ENCODE measurements at places on chromosomes 5 and 9.

- no peak for DNase-seq
Measured at GRCh38 chr9:133628766-133629165, 7.4 kb upstream of the DBH start.

DNA sequence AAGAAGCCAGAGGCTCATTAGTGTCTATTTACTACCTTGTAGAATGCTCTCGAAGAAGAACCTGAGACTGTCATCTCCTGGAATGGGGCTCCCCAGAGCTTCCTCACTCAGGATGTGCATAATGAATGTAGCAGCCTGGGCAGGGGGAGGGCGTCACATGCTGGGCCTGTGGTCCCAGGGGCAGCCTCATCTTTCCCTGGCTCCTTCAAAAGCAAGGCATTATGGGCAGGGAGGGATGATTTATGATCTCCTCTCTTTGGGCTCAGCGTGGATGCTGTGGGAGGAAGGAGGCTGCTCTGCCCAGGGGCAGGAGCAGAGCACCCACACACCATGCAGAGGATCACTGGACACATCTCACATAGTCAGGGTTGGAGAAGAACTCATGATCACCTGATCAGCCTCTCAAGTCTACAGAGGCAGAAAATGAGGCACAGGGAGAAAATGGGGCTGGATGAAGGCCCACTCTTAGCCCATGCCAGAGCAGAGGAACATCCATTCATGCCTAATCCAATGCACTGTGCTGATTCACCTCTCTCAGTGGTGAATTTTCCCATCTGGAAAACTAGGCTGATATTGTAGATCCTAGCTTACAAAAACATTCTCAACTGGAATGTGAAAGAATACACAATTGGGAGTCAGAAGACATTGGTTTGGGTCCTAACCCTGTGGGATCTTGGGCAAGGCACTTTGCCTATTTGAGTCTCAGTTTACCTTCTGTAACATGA, 173.7 kb downstream of the CARTPT start:
- no peak for DNase-seq

DNA sequence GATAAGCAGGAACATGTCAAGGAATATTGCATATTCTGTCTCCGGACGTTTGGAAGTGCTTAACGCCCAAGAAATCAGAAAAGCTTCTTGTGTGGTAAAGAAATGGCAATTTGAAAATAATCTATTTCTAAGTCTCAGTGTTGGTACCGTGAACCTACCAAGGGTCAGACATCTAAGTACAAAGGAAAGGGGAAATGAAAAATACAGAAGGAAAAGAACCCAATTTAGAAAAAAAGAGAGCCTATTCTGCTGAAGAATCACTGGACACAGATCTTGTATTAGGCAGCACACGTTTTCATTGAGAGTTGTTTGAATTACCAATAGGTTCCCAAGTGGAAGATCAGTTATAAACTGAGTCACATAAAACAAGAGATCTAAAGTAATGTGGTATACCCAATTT, 46.9 kb upstream of the CEP78 start:
- no peak for DNase-seq

GRCh38 chr9:34994900-34995669, 5.5 kb downstream of the DNAJB5 start:
- no peak for DNase-seq

- no peak for DNase-seq
Measured at GRCh38 chr5:116629168-116629567, 54.5 kb upstream of the SEMA6A start.

DNA sequence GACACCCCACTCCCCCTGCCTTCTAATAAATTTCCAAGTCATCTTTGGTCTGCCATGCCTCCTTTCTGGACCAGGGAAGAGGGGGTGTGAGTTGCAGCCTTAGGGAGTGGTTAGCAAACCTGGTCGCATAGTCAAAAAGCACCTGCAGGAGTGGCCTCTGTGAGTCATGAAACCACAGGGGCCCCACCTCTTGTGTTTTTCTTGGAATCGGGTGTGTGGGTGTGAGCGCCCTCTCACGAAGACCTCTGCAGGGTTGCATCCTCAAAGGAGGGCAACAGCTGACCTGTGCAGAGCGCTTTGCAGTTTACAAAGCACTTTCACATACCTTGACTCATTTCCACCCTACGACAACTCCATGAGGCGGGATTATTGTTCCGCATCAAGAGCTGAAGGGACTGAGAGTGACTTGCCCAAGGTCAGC, 36.8 kb upstream of the TEX48 start:
- DNase-seq, result no peak

Data from H1 (cell line).